ENCODE measurements at places on chromosomes 2 and 18.

- no peak for DNase-seq
- H3K4me3 ChIP-seq: no peak overlapping the region
- no peaks in the 10 kb centered on the region for H3K36me3 ChIP-seq
- no peaks in the 10 kb centered on the region for H3K4me1 ChIP-seq
- no peak overlapping the region for H3K27ac ChIP-seq
Measured at GRCh38 chr2:70469435-70469834, 84.2 kb downstream of the TGFA start.

GRCh38 chr2:183614799-183615435, 490.7 kb downstream of the NUP35 start:
- no peaks in the 10 kb centered on the region for H3K36me3 ChIP-seq
- H3K27me3 ChIP-seq: no peaks in the 10 kb centered on the region
- no peak overlapping the region for H3K4me3 ChIP-seq
- DNase-seq: no peak
- no peaks in the 10 kb centered on the region for H3K4me1 ChIP-seq

GRCh38 chr18:54254265-54254758, 15.0 kb upstream of the POLI start:
- no peaks in the 10 kb centered on the region for H3K36me3 ChIP-seq
- H3K4me3 ChIP-seq: no peak overlapping the region
- no peaks in the 10 kb centered on the region for H3K27me3 ChIP-seq
- no peak overlapping the region for H3K27ac ChIP-seq

DNA sequence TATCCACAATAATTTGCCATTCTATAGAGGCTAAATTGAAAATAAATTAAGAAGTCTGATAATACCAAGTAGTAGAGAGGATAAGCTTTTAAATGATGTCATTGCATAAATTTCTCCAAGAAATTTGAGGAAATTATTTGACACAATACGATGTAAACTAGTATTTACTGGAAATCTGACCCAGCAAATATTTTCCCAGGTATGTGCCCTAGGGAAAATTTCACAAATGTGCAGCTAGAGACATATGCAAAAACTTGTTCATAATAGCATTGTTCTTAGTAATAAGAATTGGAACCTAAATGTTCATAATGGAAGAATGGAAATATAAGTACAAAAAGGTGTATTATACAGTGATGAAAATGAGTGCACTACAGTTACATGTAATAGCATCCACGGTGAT, 888.8 kb upstream of the SOX11 start:
- H3K4me3 ChIP-seq: no peak overlapping the region
- no peaks in the 10 kb centered on the region for H3K27me3 ChIP-seq
- H3K4me1 ChIP-seq: no peaks in the 10 kb centered on the region
- H3K36me3 ChIP-seq: no peaks in the 10 kb centered on the region
- no peak for DNase-seq

DNA sequence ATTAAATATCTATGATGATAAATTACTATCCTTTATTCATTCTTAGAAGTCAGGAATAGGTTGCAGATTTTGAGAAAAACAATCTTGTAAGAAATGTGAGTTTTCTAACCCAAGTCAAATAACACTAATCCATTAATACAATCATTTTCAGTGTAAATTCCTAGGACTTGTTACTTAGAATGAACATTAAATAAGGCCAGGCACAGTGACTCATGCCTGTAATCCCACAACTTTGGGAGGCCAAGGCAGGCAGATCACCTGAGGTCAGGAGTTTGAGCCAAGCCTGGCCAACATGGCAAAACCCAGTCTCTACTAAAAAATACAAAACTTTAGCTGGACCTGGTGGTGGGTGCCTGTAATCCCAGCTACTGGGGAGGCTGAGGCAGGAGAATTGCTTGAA, 45.8 kb upstream of the CDKL4 start:
- H3K4me3 ChIP-seq: no peak overlapping the region
- no peak for DNase-seq
- H3K27me3 ChIP-seq: no peaks in the 10 kb centered on the region
- no peak overlapping the region for H3K27ac ChIP-seq
- no peaks in the 10 kb centered on the region for H3K4me1 ChIP-seq

GRCh38 chr2:239125726-239126675, 274.8 kb downstream of the HDAC4 start:
- H3K27me3 ChIP-seq: no peaks in the 10 kb centered on the region
- H3K4me3 ChIP-seq: no peak overlapping the region

DNA sequence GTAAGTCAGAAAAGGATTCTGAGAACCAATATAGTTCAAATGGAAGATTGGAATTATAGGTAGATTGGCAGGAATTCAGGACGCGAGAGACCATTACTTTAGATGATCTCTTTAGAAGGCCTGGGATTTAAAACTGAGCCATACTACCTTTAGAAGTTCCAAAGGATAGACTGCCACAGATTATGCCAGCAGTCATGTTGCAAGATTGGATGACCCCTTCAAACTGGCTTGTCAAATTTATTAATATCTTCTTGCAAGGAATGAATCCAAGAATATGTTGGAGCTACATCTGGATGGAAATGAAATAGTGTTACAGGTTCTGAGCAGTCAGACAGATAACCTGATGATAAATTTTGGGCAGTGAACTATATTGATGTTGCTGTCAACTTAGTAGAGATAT, 22.0 kb downstream of the BABAM2 start:
- no peak for DNase-seq
- no peaks in the 10 kb centered on the region for H3K27me3 ChIP-seq
- peaks cover 47% of the 10 kb centered on the region for H3K4me1 ChIP-seq
- H3K27ac ChIP-seq: no peak overlapping the region
- no peak overlapping the region for H3K4me3 ChIP-seq

- H3K27ac ChIP-seq: peak overlapping the region; percentile 80
- no peaks in the 10 kb centered on the region for H3K4me1 ChIP-seq
- H3K27me3 ChIP-seq: no peaks in the 10 kb centered on the region
- no peaks in the 10 kb centered on the region for H3K36me3 ChIP-seq
- no peak for DNase-seq
- H3K4me3 ChIP-seq: peak overlapping the region; percentile 61
Measured at GRCh38 chr2:61906186-61906470, 654 bp downstream of the COMMD1 start.

DNA sequence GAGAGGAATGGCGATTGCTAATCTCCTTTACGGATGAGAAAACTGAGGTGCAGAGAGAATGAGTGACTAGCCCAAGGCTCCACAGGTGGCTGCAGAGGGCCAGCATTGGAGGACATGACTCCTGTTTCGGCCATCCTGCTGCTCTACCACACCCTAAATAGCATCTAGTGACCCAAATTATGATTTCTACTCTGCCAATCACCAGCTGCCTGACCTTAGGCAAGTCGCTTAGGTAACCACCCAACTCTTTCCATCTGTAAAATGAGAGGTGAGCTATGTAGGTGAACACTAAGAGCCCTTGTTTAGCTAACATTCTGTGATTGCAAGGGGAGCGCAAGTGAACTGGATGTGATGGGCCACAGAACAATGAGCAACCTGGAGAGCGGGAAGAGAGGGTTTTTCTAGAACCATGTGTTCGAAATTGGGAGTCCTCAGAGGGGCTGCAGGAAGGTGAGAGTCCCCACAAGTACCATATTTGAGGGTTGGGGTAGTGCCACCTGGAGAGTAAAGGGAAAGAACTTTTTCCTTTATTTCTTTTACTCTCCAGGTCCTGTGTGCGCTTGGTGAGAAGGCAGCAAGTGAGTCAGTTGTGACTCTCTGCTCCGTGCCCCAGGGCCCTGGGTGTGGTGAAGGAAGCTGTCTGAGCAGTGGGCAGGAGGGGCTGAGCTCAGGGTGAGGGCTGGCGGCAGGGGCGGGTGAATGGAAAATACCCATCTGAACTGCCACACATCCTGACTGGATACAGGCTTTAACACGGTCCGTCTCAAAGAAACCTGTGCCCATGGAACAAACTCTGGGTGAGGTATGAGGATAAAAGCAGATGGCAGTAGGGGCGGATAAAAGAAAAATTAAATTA, 2.4 kb downstream of the CYP27C1 start:
- no peak overlapping the region for H3K27ac ChIP-seq
- H3K4me3 ChIP-seq: no peak overlapping the region
- H3K4me1 ChIP-seq: peaks cover 23% of the 10 kb centered on the region
- no peak for DNase-seq

DNA sequence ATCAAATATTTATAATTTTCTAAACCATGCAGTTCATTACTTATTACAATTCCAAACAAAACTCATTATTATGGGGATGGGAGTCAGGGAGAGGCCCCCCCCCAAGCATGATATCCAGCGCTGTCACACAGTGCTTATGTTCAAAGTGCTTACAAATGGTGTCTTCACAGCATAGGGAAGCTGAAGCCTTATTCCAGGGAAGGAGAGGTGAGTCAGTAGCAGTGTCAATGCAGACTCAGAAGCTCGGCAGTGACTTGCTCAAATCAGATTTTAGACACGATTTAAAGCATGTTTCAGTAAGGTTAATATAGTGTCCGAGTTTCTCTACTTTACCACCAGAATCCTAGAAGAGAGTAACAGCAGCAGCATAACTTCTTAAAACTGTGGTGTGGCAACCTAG, 24.6 kb downstream of the SLC66A3 start:
- no peak overlapping the region for H3K27ac ChIP-seq
- no peak for DNase-seq
- peaks cover 6% of the 10 kb centered on the region for H3K36me3 ChIP-seq
- no peak overlapping the region for H3K4me3 ChIP-seq
- no peaks in the 10 kb centered on the region for H3K4me1 ChIP-seq
- no peaks in the 10 kb centered on the region for H3K27me3 ChIP-seq

GRCh38 chr18:56460581-56460980, 177.8 kb downstream of the TXNL1 start:
- no peaks in the 10 kb centered on the region for H3K36me3 ChIP-seq
- H3K27ac ChIP-seq: peak overlapping the region; percentile 42
- DNase-seq: no peak
- H3K27me3 ChIP-seq: no peaks in the 10 kb centered on the region

GRCh38 chr2:126638746-126639145, 17.2 kb upstream of the GYPC start:
- no peak overlapping the region for H3K4me3 ChIP-seq
- no peaks in the 10 kb centered on the region for H3K36me3 ChIP-seq
- H3K4me1 ChIP-seq: no peaks in the 10 kb centered on the region
- DNase-seq: no peak
- no peaks in the 10 kb centered on the region for H3K27me3 ChIP-seq
